OCI-LY7 (cell line): ENCODE measurements at places on chromosomes 16 and 17. TPM values are rescaled to one million over a fixed set of nuclear protein-coding genes. Genes with fewer than 3 reads are reported as not detected.

The HOXB6 gene
- not detected in 2 replicates for total RNA-seq

DNA sequence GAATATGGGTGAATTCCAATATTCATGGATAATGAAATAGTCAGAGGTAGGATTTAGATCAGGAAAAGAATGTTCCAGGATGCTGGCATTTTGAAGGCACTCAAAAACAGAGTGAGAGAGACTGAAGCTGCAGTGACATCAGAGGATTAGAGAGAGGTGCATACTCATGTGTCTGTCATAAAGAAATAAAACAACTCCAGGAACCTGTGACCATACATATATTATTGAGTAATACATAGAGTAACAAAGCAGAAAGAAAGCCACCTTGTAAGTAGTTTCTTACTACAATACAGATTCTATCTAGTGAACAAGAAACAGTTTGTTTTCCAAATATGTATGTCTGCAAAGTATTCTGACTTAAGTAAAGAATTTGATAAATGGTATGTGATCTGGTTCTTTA is 62.3 kb upstream of the PHOSPHO1 start:
- no peak for DNase-seq

The ARHGAP44 gene
- total RNA-seq = 19.9 and 20.4 TPM in 2 replicates

GRCh38 chr16:89383095-89384003 is 107.0 kb downstream of the ANKRD11 start:
- no peak for DNase-seq

The PERCC1 gene
- not detected in 2 replicates for total RNA-seq

The NPIPB6 gene
- 12.1 and 16.1 TPM in 2 replicates for total RNA-seq

- no peak for DNase-seq
Observed at GRCh38 chr17:21376759-21377690, 868 bp downstream of the KCNJ12 start.

- no peak for DNase-seq
Observed at GRCh38 chr16:3983081-3983520, 102.6 kb upstream of the CREBBP start.

The CDRT4 gene
- 6.2 and 7.1 TPM in 2 replicates for total RNA-seq

The MMP15 gene
- 0.18 and 0.21 TPM in 2 replicates for total RNA-seq

The CACNG1 gene
- total RNA-seq = not detected in 2 replicates

The CD300E gene
- total RNA-seq = not detected in 2 replicates

The CIITA gene
- total RNA-seq = 101 and 124 TPM in 2 replicates

DNA sequence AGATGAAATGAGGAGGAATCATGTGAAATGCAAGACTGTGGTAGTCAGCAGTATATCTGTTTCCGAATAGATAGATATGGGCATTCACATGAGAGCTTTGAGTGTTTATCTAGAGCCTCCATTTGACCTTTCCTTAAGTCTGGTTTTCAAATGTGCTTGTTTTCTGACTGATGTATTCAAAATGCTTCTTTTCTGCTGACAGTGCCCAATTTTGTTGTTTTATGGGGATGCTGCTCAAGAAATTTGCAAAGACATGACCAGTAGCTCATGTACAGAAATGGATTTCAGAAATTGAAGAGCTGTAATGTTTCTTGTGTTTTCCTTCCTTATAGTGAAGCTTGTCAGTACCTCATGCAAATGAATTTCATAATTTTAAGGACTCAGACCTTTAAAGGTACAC is 903.4 kb upstream of the CDH8 start:
- no peak for DNase-seq

DNA sequence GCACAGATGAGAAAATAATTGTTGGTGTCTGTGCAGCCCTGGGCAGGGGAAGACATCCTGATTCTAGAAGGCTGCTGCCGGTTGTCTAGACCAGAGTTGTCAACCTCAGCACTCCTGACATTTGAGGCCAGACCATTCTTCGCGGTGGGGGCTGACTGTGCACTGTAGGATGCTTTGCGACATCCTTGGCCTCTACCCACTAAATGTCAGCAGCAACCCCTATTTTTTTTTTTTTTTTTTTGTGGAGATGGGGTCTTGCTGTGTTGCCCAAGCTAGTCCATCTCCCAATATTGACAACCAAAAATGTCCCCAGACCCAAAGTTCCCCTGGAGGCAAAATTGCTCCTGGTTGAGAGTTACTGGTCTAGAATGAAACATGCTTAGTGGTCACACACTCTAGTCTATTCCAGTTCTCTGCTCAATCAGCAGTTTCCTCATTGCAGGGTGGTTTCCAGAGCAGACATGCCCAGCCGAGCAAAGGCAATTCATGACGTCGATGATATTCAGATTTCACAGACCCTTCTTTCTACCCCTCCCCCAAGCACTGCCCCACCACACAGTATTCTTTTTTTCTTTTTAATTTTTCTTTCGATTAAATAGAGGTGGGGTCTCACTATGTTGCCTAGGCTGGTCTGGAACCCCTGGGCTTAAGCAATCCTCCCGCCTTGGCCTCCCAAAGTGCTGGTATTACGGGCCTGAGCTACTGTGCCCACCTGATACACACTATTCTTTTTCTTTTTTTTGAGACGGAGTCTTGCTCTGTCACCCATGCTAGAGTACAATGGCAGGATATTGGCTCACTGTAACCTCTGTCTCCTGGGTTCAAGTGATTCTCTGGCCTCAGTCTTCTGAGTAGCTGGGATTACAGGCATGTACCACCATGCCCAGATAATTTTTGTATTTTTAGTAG is 9.0 kb downstream of the C17orf99 start:
- peak; percentile 79 for DNase-seq

The HBA2 gene
- total RNA-seq = not detected in 2 replicates

DNA sequence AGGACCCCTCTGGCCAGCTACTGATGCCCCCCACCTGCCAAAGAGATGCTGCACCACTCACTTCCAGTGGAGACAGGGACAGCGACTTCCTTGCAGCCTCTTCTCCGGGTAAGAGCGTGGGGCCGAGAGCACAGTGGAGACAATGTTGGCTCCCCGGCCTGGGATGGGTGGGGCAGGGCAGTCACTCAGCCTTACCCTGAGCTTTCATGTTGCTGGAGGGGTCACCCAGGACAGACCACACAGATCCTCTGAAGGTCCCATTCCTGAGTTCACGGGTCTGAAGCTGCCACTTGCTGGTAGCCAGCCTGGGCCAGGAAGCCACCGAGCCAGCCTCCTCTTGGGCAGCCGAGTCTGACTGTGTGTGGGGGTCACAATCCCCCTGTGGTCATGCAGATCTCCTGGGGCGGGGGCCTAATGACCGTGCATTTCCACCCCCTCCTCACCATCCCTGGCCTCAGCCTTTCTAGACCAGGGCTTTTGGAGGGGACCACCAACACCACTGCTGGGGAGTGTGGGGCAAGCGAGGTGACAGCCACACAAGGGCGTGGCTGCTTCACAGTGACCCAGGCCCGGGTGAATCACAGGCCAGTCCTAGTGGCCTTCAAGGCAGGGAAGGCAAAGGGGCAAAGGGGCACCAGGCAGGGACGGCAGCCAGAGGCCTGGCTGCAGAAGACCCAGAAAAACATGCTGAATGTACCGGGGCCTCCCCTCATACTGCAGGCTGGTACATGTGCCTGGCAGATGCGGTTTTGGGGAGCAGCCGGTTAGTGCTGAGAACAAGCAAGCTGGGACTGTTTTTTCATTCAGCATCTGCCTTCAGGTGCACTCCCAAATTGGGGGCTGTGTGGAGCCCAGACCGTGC is 10.4 kb downstream of the TAF1C start:
- no peak for DNase-seq

GRCh38 chr16:89155184-89155679 is 16.3 kb upstream of the CDH15 start:
- DNase-seq = no peak

The BIRC5 gene
- 184 and 190 TPM in 2 replicates for total RNA-seq

DNA sequence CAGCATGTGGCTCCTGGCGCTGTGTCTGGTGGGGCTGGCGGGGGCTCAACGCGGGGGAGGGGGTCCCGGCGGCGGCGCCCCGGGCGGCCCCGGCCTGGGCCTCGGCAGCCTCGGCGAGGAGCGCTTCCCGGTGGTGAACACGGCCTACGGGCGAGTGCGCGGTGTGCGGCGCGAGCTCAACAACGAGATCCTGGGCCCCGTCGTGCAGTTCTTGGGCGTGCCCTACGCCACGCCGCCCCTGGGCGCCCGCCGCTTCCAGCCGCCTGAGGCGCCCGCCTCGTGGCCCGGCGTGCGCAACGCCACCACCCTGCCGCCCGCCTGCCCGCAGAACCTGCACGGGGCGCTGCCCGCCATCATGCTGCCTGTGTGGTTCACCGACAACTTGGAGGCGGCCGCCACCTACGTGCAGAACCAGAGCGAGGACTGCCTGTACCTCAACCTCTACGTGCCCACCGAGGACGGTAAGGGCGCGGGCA is 645 bp downstream of the NLGN2 start:
- no peak for DNase-seq

DNA sequence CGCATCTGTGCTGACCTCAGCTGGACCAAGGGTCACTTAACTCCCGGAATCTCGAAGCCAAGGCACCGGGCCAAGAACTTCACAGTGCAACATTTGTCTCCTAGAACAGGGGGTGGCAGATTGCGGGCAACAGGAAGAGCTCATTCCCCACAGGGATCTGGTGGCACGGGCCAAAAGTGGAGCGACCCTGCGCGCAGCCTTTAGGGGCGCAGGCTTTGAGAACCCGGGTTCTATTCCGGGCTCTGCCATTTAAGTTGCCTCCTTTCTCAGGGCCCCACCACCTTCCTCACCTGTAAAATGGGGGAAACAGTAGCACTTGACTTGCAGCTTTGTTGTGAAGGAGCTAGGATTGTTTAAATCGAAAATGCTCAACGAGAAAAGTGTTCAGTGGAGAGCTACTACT is 651 bp downstream of the SHMT1 start:
- DNase-seq = peak; percentile 54

DNA sequence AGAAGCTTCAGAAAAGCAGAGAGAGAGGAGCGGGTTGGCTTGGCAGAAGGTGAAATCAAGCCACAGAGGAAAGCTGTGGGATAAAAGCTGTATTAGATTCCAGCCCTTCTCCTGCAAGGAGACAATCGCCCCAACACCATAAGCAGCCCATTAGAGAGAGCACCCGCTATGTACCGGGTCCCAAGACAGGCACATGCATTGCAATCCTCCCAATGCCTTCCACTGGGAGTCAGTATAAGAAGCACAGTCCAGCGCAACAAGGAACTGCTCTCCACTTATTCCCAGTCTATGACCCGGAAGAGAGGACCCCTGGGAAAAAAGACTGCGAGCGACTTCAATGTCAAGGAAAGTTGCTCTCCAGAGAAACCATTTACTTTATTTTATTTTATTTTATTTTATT is 43.8 kb downstream of the NOG start:
- no peak for DNase-seq

- no peak for DNase-seq
Observed at GRCh38 chr16:27476240-27476639, 73.5 kb downstream of the GTF3C1 start.

DNA sequence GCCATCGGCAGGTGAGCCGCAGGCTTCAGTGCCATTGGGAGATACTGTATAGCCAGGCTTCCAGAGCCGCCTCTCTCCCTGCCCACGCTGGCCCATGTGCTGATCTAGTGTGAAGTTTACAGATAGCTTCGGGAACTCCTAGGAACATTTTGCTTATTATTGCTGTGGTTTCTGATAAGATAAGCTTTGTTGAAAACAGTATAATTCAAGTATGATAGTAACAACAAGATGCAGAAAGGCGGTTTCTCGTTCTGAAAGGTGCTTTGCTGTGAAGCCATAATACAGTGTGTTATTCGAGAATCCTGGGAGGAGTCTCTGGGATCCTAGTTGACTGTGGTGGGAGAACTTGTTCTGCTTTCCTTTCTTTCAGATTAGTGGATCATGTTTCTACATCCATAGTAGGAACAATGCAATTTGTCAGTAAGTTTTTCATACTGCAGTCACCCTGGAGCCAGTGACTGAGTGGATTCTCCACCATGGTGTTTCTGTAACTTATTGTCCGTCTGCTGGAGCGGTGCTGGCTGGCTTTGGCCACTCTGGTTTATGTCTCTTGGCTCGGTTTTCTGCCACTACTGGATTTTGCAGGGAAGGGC is 31.5 kb downstream of the RAB11FIP3 start:
- no peak for DNase-seq

DNA sequence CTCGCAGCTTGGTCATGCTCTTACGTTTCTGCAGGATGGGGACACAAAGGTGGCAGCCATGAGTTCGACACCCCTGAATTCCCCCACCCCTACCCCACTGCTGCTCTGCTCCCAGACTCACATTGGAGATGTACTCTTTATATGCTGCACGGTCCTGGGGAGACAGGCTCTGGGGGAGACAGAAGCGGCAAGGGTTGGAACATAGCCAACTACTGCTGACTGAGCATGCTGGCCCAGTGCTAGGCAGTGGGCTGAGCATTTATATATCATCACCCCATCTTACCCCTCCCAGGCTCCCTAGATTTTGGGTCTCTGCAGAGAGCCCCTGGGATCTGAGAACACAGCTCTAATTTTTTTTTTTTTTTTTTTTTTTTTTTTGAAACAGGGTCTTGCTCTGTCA is 8.1 kb upstream of the ATXN7L3 start:
- DNase-seq = no peak

The ABCA3 gene
- total RNA-seq = 0.23 TPM in 1 of 2 replicates, not detected in the other
